Right lobe of liver (tissue), 6 donors: ENCODE measurements at places on chromosomes 12 and 14. TPM values are rescaled to one million over a fixed set of nuclear protein-coding genes. Genes with fewer than 3 reads are reported as not detected.

DNA sequence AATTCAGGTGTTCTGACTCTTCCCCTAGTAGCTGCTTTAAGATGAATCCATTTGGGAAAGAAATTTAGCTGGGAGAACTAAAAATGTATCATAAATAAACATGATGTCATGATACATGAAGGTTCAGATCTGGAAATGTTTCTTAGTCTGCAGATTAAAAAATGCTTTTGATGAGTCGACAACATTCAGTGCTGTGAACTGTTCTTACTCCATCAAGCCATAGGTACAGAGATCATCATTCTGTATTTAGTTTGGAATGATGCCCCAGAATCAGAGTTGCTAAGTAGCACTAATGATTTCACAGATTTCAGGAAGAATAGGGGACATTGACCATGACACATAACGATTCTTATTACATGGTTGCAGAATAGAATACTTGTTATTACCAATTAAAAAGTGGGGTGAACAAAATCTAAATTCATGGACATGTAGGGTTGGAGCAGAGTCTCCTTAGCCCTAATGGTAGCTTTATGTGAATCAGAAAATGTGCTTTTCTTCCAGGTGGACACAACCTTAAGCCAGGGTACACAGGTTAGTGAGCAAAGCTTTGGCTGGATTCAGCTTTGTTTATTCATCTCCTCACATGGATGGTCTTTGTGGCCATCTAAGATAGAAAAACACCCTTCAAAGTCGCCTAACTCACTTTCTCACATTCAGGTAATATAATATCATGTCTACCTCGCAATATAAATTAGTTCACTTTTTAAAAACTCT, 205.4 kb upstream of the SEL1L start:
- no peak for DNase-seq
- H3K4me1 ChIP-seq, result peaks cover 15% of the 10 kb centered on the region
- no peak overlapping the region for H3K4me3 ChIP-seq
- no peaks in the 10 kb centered on the region for H3K27me3 ChIP-seq
- no peaks in the 10 kb centered on the region for H3K36me3 ChIP-seq
- no peak overlapping the region for H3K27ac ChIP-seq

DNA sequence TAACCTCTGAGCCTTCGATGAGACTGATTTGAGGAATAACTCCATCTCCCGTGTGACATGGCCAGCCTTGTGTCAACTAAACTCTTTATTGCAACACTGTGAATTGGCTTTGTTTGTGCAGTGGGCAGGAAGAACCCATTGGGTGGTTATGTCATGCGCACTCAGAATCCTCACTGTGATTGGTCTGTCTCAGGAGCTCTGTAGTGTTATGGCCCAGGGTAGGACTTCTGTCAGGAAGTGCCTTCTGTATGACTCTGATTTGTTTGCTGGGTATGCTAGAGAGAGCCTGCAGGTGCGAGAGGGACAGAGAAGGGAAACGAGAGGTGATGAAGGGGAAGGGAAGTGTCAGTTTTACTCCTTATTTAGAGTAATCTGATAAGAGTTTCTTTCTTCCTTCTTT, 71.5 kb upstream of the DCD start:
- no peaks in the 10 kb centered on the region for H3K36me3 ChIP-seq
- no peak overlapping the region for H3K4me3 ChIP-seq
- H3K27me3 ChIP-seq, result no peaks in the 10 kb centered on the region
- H3K4me1 ChIP-seq, result no peaks in the 10 kb centered on the region

Gene CCDC177
- total RNA-seq, result not detected

DNA sequence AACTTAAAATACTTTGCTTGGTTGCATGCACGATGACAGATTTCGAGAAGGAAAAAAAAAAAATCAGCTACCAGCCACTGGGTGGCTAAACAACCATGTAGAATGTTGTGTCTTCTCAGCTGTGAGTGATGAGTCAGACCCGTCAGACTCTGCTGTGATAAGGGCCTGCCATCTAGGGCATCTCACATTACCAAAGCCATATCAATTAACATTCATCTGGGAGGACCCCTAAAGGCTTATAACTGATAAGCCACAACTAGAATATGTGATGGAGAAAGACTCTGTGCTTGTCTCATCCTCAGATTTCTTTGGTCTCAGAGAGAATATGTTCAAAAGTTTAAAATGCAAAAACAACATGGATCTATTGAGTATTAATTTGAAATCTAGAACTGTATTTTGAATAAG, 111.5 kb downstream of the PAX9 start:
- no peak for DNase-seq
- no peaks in the 10 kb centered on the region for H3K36me3 ChIP-seq
- H3K27ac ChIP-seq, result no peak overlapping the region
- no peaks in the 10 kb centered on the region for H3K4me1 ChIP-seq
- H3K4me3 ChIP-seq, result no peak overlapping the region

DNA sequence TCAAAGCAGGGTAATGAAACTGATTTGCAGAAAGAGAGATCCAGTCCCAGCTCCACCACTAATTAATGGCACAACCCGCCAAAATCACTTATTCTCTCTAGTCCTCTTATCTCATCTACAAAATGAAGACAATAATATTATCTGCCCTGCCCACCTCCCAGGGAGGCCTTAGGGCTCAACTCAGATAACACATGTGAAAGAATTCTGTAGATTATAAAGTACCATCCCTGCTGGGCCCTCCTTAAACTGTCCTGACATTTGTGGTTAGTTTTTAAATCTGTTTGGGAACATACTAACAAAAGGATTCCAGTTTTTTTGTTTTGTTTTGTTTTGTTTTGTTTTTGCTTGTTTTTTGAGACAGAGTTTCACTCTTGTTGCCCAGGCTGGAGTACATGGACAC, 7.3 kb downstream of the POMT2 start:
- no peak overlapping the region for H3K27ac ChIP-seq
- no peaks in the 10 kb centered on the region for H3K27me3 ChIP-seq
- no peak overlapping the region for H3K4me3 ChIP-seq
- no peaks in the 10 kb centered on the region for H3K4me1 ChIP-seq

Gene DCP1B
- 6.7 TPM for total RNA-seq

GRCh38 chr12:65868878-65869277, 44.6 kb downstream of the HMGA2 start:
- no peak overlapping the region for H3K4me3 ChIP-seq
- H3K27ac ChIP-seq, result no peak overlapping the region
- no peaks in the 10 kb centered on the region for H3K27me3 ChIP-seq
- no peaks in the 10 kb centered on the region for H3K36me3 ChIP-seq

- DNase-seq, result no peak
- H3K36me3 ChIP-seq, result no peaks in the 10 kb centered on the region
- H3K27ac ChIP-seq, result no peak overlapping the region
- no peak overlapping the region for H3K4me3 ChIP-seq
- H3K27me3 ChIP-seq, result no peaks in the 10 kb centered on the region
Measured at GRCh38 chr12:52805000-52805399, 8.9 kb downstream of the KRT4 start.

DNA sequence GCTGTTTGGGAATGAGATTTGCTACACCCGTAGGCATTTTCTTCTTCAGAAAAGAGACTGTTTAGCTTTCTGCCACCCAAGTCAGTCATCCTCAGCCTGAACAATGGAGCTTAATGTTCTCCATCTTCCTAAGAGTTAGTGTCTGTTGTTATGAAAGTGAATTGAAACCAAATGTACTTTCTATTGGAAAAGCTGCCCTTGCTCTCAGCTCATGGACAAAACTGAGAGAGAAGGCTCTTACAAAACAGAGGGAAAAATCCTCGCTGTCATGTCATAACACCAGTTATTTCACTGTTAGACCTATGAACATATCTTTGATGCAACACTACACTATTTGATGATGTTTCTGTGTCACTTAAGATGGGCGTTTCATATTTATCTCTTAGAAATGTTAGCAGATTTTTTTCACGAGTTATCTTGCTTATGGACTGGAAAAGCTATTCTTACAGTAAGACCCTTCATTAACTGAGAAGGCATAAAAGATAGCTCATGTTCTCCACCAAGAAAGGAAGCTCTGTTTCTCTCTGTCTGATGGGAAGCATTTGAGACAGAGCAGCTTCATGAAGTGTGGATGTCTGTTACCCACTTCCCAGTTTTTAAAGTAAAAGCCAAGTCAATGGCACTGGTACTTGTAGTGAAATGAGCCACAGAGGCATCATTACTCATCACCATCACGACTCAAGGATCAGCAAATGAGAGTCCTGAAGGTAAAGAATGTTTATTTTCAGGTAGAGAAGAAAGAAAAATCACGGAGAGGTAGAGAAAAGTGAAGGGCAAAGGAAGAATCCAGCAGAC, 483.9 kb downstream of the ZFP36L1 start:
- no peaks in the 10 kb centered on the region for H3K36me3 ChIP-seq
- H3K27ac ChIP-seq, result no peak overlapping the region
- H3K4me3 ChIP-seq, result no peak overlapping the region
- DNase-seq, result no peak
- H3K27me3 ChIP-seq, result no peaks in the 10 kb centered on the region

Gene A2M
- 2,945 TPM for total RNA-seq

DNA sequence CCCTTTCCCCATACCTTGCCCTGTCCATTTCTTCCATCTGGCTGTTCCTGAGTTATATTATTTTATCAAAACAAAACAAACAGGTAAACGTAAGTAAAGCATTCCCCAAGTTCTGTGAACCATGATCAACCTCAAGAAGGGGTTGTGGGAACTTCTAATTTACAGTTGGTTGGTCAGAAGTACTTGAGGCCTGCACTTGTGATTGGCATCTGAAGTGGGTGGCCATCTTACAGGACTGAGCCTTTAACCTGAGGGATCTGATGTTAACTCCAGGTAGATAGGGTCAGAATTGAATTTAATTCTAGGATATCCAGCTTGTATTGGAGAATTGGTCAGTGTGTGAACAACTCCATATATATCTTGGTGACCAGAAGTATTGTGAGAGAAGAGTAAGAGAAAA, 77.0 kb downstream of the DIO2 start:
- H3K27ac ChIP-seq, result no peak overlapping the region
- H3K4me3 ChIP-seq, result no peak overlapping the region
- H3K36me3 ChIP-seq, result no peaks in the 10 kb centered on the region
- no peak for DNase-seq

Gene MGP
- 6.8 TPM for total RNA-seq

GRCh38 chr14:73599499-73599898, 7.8 kb downstream of the ACOT4 start:
- H3K36me3 ChIP-seq, result peaks cover 12% of the 10 kb centered on the region
- H3K4me1 ChIP-seq, result no peaks in the 10 kb centered on the region
- no peak overlapping the region for H3K27ac ChIP-seq
- no peak for DNase-seq

DNA sequence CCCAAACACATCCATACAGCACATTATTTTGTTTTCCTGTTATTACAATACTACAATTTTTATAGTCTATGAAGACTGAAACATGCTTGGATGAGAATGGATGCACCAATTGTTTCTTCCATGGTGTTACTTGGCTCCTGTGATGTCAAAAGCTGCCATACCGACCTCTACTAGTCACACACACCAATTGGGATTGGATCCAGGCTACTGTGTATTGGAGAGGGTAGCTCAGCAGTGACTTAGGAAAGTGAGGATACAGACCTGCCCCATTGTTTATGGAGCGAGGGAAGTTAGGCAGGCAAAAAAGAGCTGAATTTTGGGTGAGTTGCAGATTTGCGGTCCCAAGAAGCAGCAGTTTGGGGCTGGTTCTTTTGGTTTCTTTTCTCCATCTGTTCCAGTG, 30.8 kb upstream of the AKAP6 start:
- H3K4me1 ChIP-seq, result no peaks in the 10 kb centered on the region
- H3K27ac ChIP-seq, result no peak overlapping the region
- no peaks in the 10 kb centered on the region for H3K36me3 ChIP-seq
- no peaks in the 10 kb centered on the region for H3K27me3 ChIP-seq
- DNase-seq, result no peak

DNA sequence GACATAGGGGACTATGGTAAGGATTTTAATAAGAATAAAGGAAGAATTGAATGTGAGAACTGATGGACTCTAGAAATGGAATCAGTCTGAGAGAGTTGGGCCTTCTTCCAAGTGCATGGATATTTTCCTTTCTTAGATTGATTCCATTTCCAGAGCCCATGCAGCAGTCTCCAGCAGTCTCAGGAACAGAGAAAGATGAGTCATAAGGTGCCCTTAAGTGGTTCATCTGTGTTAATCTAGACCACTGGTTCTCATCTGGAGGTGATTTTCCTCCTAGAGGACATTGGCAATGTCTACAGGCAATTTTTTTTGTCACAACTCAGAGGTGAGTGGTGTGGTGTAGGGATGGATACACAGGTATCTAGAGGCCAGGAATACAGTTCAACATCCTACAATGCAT, 25.9 kb downstream of the TRIM9 start:
- H3K36me3 ChIP-seq, result no peaks in the 10 kb centered on the region
- no peak for DNase-seq
- H3K4me1 ChIP-seq, result no peaks in the 10 kb centered on the region
- no peaks in the 10 kb centered on the region for H3K27me3 ChIP-seq
- no peak overlapping the region for H3K27ac ChIP-seq

- H3K27me3 ChIP-seq, result no peaks in the 10 kb centered on the region
- H3K27ac ChIP-seq, result no peak overlapping the region
- no peak overlapping the region for H3K4me3 ChIP-seq
- no peaks in the 10 kb centered on the region for H3K4me1 ChIP-seq
- no peaks in the 10 kb centered on the region for H3K36me3 ChIP-seq
Measured at GRCh38 chr12:105733579-105733978, 403.1 kb downstream of the C12orf75 start.

Gene GLT1D1
- 14.9 TPM for total RNA-seq

- peak; percentile 92 for DNase-seq
- no peaks in the 10 kb centered on the region for H3K36me3 ChIP-seq
- H3K4me3 ChIP-seq, result peak overlapping the region; percentile 34
Measured at GRCh38 chr12:50110127-50110761, 1.8 kb upstream of the COX14 start.

- H3K36me3 ChIP-seq, result no peaks in the 10 kb centered on the region
- peaks cover 4% of the 10 kb centered on the region for H3K4me1 ChIP-seq
- no peak overlapping the region for H3K27ac ChIP-seq
- no peak overlapping the region for H3K4me3 ChIP-seq
Measured at GRCh38 chr12:3365463-3366411, 125.3 kb upstream of the PRMT8 start.

GRCh38 chr12:107761502-107761904, 566 bp upstream of the PRDM4 start:
- no peaks in the 10 kb centered on the region for H3K27me3 ChIP-seq
- peak overlapping the region; percentile 82 for H3K4me3 ChIP-seq
- H3K27ac ChIP-seq, result no peak overlapping the region
- no peaks in the 10 kb centered on the region for H3K36me3 ChIP-seq
- H3K4me1 ChIP-seq, result no peaks in the 10 kb centered on the region

DNA sequence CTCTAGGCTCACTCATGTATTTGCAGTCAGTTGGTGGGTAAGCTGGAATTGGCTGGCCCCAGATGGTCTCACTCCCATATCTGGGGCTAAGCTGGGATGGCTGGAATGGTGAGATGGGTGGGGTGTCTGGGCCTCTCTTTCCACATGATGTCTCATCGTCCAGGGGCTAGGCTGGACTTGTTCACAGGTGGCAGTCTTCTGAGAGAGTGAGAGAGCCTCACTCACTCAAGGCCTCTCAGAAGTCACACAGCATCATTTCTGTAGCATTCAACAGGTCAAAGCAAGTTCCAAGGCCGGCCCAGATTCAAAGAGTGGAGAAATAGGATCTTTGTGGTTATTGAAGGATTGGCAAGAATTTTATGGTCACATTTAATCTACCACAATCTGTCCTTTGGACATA, 102.7 kb downstream of the UNC79 start:
- no peak overlapping the region for H3K27ac ChIP-seq
- no peak for DNase-seq
- no peaks in the 10 kb centered on the region for H3K36me3 ChIP-seq
